ENCODE measurements at places on chromosomes 11 and 22.
A peak's percentile ranks its signal among the peaks of the same experiment; 100 is the strongest.

DNA sequence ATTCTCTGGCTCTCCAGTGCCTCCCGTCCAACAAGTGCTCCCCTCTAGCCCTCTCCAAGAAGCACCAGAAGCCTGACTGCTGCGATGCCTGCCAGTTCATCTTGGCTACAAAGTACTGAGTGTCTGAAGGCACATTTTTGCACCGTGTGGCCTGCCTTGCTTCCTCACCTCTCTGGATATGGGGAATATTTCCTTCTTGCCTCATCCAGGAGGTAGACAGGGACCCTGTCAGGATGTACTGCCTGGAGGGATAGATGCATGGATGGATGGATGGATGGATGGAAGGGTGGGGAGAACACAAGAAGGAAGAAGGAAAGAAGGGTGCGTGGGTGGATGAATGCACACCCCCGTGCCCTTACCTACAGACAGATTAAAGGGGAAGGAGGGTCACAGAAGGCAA, 27.6 kb downstream of the KCTD17 start:
- peak; percentile 41 for DNase-seq

DNA sequence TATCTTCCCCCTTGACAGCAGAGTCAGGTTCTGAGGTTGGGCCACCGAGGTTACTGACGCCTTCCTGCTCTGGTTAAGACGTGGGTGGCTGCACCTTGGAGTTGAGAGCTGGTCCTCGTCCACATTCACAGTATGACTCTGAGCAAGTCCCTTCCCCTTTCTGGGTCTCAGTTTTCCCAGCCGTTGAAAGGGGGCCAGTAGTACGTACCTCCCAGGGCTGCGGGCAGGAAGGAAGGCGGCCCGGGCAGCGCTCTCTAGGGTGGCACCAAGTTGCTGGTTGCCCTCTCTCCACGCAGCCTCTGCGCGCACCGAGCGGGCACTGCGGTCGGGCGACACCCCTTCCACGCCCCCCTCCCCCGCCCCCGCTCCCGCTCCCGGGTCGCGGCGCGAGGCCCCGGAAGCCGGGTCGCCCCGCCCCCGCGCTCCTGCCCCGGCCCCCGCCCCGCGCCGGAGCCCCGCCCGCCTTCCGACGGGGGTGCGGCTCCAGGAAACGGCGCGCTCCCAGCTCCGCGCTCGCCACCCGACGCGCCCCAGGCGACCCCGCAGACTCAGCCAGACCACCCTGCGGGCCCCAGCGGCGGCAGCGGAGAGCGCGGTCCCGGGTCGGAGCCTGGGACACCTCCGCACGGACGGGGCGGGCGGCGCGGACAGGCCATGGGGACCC, at the start of gene EHBP1L1:
Gene EHBP1L1, plus strand, starts transcription at position 486 of the 664 bp plus-strand sequence. CDS start 250 bp downstream, outside the sequence.
- peak; percentile 79 for DNase-seq

DNA sequence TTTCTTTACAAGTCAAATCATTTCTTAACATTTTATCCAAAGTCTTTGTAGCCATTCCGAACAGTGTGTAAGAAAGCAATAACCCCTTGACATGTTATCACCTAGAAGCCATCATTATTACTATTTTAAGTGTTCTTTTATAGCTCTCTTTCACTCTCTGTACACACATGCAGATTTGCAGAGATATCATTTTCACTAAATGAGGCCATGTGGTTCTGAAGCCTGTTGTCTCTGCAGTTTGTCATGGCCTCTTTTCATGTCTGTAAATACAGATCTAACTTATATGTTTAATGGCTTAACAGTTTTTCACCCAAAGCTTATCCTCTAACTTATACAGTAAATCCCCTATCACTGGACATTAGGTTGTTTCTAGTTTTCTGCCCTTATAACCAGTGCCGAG, 166.8 kb downstream of the MYO18B start:
- DNase-seq: no peak

DNA sequence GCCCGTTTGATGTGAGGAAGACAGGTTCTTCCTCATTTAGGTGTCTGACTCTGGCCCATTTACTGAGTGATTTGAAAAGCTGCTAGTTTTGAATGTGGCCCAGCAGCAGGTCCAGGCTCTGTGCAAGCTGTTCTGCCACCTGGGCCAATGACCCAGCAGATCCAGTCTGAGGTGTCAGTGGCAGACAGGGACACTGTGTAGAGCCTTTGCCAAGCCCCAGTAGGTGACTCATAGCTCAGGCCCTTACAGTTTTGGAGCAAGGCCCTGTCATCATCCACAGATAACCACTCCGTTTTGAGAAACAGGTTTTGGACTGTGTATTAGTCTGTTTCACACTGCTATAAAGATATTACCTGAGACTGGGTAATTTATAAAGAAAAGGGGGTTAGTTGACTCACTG, 23.9 kb downstream of the TSPAN32 start:
- no peak for DNase-seq

- DNase-seq: peak; percentile 87
Observed at GRCh38 chr11:287821-288477, 977 bp upstream of the PGGHG start.

GRCh38 chr11:8018484-8019313, 31.6 kb downstream of the EIF3F start:
- DNase-seq: peak; percentile 75

- DNase-seq: no peak
Observed at GRCh38 chr11:122229078-122229477, 113.1 kb upstream of the BLID start.

DNA sequence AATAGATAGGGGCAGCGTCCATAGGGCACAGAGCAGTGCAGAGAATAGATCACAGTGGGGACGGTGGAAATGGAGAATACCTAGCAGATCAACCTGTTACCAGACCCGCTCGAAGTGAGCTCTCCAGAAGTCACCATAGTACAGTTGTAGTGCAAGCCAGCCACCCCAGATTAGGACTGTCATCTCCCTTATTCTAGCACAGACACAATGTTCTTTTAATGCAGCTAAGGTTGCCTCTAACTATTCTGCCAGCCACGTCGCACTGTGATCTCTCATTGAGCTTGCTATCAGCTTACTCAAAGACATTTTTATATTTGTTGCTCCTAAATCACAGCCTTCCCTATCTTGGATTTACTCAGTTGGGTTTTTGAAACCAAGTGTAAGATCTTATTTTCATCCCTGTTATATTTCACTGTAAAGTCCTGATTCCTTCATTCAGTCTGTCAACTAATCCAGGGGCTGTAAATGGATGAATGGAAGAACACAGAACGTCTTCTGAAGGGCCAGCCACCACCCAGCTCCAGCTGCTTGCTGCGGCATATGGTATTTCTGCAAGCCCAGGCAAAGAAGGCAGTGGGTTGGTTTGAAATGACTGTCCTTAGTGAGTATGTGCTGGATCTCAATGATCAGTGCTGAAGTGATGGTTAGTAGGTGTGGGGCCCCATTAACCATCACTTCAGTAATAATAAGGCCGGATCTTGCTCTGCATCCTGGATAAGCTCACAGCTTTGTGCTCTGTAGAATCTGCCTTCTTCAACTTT, 3.4 kb downstream of the PARVA start:
- no peak for DNase-seq

- DNase-seq: no peak
Observed at GRCh38 chr11:124152770-124153407, 30.3 kb upstream of the OR10D3 start.

- DNase-seq: no peak
Observed at GRCh38 chr11:34305193-34305592, 52.6 kb downstream of the ABTB2 start.

GRCh38 chr11:33315822-33316221, 58.6 kb downstream of the HIPK3 start:
- DNase-seq: no peak

DNA sequence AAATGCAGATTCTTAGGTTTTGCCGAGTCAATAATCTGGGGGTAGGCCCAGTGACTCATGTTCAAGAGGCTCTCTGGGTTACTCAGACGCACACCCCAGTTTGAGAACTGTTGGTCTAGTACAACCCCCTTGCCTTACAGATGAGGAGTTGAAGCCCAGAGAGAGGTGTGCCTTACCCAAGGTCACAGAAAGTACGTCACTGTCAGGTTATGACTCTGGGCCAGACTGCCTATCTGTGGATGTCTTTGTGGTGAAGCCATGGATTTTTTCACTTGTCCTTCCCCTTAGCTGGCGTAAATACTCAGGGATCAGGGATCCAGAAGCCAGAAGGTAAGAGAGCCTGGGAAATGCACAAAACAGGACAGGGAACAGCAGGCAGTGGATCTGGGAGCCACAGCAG, 25.2 kb upstream of the NECTIN1 start:
- no peak for DNase-seq

GRCh38 chr11:11722861-11723260, 101.1 kb upstream of the GALNT18 start:
- no peak for DNase-seq

GRCh38 chr11:74739546-74740270, 8.5 kb upstream of the CHRDL2 start:
- DNase-seq: peak; percentile 57

GRCh38 chr11:110415081-110415480, 14.7 kb upstream of the FDX1 start:
- DNase-seq: no peak

GRCh38 chr11:34251589-34251980, 106.2 kb downstream of the ABTB2 start:
- DNase-seq: no peak

- no peak for DNase-seq
Observed at GRCh38 chr22:33126881-33127280, 68.7 kb upstream of the SYN3 start.

DNA sequence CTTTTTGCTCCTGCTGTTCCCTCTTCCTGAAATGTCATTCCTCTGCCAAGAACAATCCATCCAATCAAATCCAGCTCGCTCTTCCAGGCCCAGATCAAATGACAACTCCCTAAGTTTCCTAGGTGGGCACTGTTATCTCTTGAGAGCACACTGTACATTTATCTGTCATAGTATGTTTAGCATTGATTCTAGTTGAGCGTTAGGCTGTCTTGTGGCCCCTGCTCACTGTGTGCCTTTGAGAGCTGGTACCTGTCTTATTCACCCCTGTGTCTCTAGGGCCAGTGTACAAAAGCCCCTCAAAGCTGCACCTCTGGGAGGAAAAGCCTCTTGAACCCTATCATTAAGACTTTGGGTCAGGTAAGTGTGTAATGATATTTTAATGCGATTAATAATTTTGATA, 7.1 kb upstream of the LMO2 start:
- DNase-seq: no peak

DNA sequence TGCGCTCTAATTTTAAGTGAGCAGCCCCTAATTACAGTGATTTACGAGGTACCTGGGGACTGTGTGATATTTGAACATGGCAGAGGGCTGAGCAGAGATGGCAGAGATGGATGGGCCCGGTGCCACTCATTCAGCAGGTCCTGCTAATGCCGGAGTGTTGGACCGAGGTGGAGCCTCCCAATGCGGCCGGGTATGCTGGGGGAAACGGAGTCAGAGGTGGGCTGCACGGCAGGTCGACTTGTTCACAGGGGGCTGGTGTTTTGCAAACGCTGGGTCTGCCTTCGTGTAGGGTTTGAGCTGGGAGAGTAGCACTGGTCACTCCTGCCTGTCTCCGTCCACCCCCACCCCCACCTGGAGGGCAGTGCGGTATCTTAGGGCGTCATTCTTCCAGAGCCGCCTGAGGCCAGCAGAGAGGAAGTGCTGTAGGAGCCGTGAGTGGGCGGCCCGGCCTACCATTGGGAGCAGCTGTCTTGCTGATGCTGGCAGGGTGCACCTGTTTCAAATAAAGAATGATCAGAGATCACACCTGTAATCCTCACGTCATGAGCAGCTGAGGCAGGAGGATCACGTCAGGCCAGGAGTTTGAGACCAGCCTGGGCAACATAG, 122.6 kb downstream of the IGLL1 start:
- no peak for DNase-seq

- DNase-seq: no peak
Observed at GRCh38 chr11:71324788-71325417, 72.5 kb upstream of the SHANK2 start.

DNA sequence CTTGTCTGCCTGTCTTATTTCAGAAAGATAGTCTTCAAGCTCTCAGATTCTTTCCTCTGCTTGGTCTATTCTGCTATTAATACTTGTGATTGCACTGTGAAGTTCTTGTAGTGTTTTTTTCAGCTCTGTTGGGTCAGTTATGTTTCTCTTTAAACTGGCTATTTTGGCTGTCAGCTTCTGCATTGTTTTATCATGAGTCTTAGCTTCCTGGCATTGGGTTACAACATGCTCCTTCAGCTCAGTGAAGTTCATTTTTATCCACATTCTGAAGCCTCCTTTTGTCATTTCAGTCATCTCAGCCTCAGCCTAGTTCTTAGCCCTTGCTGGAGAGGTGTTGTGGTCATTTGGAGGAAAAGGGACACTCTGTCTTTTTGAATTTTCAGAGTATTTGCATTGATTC, 15.5 kb upstream of the DEPDC7 start:
- no peak for DNase-seq

DNA sequence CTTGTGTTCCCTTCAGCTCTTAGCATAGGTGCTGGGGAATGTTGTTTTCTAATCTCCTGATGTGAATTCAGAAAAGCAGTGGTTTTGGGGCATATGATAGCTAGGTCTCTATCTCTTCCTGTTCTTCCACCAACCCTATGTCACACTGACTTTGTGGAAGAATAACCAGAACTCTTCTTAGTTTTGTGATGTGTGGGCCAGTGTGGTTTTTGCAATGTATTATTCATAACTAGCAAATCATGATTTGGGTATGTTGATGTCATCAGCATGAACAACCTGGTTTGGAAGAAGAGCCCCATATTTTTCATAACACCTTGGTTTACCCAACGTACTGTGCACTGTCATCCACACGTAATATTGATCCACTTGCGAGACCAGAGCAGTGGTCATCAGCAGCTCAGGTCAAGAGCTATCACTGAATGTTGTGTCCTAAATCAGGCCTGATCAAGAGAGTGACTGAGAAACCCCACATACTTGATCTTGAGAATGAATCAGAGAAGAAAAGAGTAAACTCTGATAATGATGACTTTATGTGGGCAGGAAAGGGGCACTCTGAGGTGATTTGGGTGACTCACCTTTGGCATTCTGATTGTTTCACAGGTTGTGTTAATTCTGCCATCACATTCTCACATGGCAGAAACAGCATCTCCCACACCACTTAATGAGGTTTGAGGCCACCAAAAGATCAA, 19.4 kb upstream of the MS4A6E start:
- no peak for DNase-seq

DNA sequence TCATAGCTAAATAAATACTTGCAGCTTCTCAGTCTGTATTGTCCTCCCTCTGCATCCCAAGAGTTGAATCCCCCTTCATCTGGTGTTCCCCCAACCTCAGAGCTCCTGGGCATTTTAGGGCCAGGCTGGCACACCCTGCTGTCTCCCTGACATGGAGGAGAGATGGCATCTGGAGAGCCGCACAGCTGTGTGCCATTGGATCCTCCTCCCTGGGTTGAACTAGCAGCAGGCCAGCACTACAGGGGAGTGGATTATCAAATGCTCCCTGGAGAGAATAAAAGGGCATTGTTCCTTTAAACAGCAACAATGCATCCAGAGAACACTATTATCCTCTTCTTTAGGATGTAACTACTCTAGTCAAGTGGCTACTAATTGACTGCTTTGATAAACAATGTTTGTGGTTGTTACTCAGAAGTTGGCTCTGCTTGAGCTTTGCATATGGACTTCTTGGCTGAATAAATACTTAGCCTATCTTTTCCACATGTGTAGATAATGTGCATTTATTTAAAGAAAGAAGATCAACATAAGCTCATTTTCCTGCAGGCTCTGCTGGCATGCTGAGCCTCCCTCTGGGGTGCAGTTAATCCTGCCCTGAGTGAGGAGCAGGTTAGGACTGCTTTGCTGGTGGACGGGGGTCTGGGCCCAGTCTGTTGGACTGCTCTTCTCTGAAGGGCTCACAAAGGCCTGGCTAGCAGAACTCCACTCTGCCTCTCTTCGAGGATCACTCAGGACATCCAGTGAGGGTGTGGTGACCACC, 897.2 kb downstream of the TBC1D22A start:
- DNase-seq: no peak

GRCh38 chr11:131684111-131685060, 314.0 kb downstream of the NTM start:
- DNase-seq: no peak
